Left forelimb (tissue), 1 donor: ENCODE measurements at places on chromosomes 12 and 14.

- DNase-seq: no peak
Observed at GRCh38 chr12:52956987-52957386, 8.1 kb downstream of the KRT18 start.

DNA sequence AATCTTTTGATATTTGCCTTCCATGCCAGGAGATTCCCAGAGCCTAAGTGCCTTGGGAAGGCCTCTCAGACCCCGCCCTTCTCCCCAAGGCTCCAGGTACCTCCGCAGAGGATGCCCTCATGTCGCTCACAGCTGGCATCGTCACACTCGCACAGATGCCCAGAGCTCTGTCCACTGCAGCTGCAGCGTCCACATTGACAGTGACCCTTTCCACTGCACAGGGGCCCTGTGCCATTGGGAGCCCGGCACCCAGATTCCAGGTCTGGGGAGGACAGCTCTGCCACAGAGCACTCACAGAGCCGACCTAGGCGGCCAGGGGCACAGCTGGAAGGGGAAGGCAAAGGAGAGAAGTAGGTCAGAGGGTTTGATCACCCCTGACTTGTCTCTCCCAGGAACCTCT lies 12.3 kb upstream of the CSAD start:
- DNase-seq: no peak

DNA sequence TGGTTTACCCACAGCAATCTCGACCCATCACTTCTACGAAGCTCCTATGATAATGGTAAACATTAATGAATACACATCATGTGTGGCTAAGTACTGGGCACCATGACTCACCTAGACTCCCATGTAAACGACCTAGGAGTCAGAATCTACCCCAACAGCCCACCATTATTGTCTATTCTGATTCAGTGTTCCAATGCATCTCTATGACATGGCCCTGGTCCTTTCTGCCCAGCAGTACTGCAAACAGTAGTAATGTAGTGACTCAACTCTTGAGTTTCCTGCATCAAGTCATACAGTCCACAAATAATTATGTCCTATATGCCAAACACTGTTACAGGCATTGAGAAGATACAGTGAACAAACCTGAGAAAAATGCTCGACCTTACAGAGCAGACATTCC lies 14.6 kb downstream of the GTF2A1 start:
- DNase-seq: no peak

DNA sequence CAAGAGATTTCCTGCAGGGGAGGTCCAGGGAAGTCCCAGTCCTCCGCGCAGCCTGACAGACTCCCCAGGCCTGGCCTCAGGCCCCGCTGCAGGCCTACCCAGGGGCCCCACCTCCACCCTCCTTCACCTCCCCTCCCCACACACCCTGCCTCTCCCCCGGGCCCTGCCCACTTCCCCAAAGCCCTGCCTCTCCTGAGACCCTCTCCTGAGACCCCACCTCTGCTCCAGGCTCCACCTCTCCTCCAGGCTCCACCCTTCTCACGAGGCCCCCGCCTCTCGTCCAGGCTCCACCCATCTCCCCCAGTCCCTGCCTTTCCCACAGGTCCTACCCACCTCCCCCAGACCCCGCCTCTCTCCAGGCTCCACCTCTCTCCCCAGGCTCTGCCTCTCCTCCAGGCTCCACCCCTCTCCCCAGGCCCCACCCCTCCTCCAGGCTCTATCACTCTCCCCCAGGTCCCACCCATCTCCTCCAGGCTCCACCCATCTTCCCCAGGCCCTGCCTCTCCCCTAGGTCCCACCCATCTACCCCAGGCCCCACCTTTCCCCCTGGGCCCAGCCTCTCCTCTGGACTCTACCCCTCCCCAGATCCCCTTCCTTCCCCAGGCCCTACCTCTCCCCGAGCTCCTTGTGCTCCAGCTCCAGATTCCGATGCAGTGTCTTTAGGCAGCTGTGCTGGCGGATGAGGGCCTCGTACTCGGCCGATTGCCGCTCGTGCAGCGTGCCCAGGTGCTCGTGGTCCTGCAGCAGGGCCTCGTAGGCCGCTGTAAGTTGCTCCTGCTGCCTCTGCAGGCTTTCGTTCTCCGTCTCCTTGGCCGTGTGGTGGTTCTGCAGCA lies 58.8 kb upstream of the GPR68 start:
- no peak for DNase-seq

DNA sequence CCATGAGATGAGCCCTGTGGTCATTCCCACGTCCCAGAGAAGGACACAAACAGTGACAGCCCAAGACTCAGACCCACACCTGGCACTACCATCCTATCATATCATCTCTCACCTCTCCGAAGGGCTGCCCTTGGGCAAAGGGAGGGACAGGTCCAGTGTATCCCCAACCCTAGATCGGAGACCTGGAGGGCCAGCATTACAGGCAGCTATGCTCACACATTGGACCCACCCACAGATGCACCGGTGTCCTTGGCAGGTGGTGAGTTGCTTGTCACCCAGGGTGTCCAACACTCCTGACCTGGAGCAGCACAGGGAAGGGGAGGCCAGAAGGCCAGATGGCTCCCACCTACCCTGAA lies 117.4 kb downstream of the DICER1 start:
- peak; percentile 60 for DNase-seq

- no peak for DNase-seq
Observed at GRCh38 chr12:121793440-121793837, at the start of gene RHOF. RHOF (minus strand) TSS chr12:121793688; CDS start chr12:121793633, 55 bp downstream.

GRCh38 chr14:30906752-30907658 lies 32.6 kb downstream of the COCH start:
- no peak for DNase-seq

- DNase-seq: no peak
Observed at GRCh38 chr14:21322716-21323115, 42.8 kb downstream of the RPGRIP1 start.

- DNase-seq: no peak
Observed at GRCh38 chr14:23421594-23421993, 13.5 kb upstream of the MYH6 start.

- DNase-seq: no peak
Observed at GRCh38 chr14:74548881-74549280, 55.3 kb downstream of the ISCA2 start.

DNA sequence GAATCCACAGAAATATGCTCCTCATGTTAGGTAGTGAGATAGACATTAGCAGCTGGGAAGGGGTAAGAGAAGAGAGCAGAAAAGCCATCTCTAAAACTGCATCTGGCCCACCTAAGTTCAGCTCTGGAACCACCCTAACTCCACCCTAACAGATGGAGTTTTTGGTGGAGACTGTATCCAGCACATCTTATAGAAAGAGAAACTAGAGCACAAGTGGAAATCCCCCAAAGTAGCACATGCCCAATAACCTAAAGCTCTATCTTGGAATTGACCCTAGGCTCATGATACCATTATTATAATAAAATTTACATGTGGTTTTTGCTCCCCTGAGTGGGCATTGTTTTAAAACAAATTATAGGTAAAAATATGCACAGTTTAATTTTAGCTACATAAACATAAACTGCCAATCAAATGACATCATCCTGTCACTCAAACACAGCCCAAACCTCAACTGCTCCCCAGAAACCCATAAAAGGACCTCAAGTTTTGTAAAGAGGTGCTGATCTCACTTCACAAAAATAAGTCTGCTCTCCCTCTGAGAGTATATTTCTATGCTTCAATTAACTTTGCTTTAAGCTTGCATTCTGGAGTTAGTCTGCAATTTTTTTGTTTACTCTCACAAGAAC lies 206.4 kb downstream of the PIK3C2G start:
- no peak for DNase-seq
